ENCODE measurements at places on chromosomes 5 and 9. TPM values are rescaled to one million over a fixed set of nuclear protein-coding genes. Genes with fewer than 3 reads are reported as not detected.

GRAMD2B gene
- total RNA-seq: 35.2 TPM

SPINK6 gene
- total RNA-seq: not detected

GRCh38 chr5:83475391-83475863, 3.9 kb downstream of the VCAN start:
- no peak for DNase-seq

GRCh38 chr9:114061830-114062474, 16.1 kb downstream of the AMBP start:
- DNase-seq: no peak

GRCh38 chr5:21665524-21665923, 1187.6 kb downstream of the CDH12 start:
- no peak for DNase-seq

- DNase-seq: no peak
Observed at GRCh38 chr5:16464231-16464630, 1.4 kb downstream of the ZNF622 start.

- no peak for DNase-seq
Observed at GRCh38 chr9:131080589-131080988, 15.7 kb upstream of the AIF1L start.

- no peak for DNase-seq
Observed at GRCh38 chr5:172505403-172505759, 51.1 kb upstream of the SH3PXD2B start.

DNA sequence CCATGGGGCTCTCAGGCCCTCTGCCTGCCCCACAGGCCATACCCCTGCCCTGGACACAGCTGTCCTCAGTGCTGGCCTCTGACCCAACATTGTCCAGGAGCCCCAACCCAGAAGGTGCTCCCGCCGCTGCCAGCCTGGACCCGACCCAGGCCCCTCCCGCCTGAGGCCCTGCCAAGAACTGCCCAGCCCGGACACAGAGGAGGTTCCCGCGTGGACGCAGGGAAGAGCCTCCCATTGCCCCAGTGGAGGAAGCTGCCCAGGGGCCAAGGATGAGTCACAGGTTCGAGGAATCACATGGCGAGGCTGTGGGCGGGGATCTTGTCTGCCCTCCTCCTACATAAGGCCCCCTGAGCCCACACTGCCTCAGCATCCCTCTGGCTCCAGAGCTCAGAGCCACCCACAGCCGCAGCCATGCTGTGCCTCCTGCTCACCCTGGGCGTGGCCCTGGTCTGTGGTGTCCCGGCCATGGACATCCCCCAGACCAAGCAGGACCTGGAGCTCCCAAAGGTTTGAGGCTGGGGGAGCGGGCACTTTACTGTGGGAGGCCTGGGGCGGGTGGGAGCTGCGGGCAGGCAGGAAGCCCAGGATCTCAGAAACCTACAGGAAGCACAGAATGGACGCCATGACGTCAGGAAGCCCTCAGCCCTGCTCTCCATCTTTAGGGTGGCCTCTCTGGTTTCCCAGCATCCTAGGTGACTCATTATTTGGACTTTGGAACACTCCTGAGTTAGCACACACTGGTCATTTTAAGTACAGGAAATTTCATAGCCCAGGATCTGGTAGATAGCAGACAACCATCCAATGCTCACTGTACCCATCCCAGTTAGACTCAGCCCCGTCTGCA, at the start of gene PAEP:
PAEP (plus strand) TSS at position 366 of the 844 bp plus-strand sequence.
- DNase-seq: no peak

DNA sequence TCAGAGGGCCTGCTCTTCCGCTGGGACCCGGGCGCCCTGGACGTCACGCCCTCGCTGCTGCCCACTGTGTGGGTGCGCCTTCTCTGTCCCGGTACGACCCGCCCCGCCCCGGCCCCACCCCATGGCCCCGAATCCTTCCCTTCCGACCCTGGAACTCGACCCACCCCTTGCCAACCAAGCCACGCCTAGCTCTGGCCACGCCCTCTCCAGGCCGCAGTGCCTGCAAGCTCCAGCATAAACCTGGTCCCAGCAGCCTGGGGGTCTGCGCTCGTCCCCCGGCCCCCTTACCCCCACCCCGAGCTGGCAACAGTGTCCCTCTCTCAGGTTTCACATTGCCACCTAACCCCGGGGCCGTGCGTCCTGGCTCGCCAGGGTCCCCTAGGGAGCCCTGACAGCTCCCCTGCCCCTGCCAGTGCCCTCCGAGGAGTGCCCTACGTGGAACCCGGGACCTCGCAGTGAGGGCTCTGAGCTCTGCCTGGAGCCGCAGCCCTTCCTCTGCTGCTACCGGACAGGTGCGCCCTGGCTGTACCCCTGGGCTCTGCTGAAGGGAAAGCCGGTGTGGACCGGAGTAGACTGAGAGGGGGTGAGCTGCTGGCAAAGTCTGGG, 3.4 kb downstream of the ADGRD2 start:
- DNase-seq: peak; percentile 49

DNA sequence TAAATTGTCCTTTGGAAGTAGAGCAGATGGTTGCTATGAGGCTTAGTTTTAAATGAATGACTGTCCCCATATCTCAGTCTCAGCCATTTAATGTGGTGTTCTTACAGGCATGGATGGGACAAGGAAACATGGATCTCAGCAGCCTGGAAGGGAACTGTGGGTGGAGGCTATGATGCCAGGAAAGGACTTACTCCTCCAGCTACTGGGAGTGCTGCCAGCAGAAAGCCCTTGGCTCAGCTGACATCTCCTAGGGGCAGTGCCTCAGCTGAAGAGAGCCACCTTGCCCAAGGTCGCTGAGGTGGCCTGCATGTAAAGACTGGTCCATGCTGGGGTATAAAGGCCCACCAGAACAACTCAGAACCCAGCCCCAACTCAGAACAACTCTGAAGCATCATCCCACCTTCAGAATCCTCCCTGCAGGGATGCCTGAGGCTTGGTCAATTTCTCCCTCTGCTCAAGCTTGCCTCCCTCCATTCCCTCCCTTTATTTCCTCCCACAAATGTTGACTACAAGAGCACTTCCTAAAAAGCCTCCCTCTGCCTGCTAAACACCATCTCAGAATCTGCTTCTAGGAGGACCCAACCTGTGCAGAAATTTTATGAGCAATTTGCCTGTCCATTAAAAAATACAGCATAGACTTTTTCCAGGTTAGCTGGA, 1.8 kb upstream of the PDE8B start:
- peak; percentile 41 for DNase-seq

DNA sequence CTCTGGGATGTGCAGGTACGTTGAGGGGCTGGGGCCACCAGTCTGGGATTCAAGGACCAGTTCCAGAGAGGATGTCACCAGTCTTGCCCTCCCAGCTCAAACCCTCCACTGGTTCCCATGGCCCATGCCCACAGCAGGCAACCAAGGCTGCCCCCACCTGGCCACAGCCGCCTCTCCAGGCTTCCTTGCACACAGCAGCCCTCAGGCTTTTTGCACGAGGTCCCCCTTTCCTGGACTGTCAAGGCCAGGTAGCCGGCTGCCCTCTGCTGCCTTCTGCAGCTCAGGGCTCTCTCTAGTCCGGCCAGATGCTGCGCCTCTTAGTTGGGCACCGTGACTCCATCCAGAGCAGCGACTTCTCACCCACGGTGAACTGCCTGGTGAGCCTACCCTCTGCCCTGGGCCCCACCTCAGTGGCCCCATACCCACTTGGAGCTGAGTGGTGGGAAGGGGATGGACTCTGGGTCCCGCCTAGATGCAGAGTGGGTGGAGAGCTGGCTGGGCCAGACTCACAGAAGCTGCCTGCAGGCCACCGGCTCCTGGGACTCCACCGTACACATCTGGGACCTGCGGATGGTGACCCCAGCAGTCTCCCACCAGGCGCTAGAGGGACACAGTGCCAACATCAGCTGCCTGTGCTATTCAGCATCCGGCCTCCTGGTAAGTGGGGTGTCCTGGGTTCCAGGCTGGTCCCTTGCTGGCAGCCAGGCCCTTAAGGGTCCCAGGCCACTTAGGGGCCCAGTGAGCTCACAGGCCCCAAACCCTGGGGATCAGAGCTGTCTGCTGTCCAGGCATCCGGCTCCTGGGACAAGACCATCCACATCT, 2.9 kb downstream of the WDR38 start:
- no peak for DNase-seq

Data from left ventricle myocardium superior (tissue), 1 donor.